Bladder microvascular endothelial cell (primary cell): ENCODE measurements at places on chromosomes 2 and 18. TPM values are rescaled to one million over a fixed set of nuclear protein-coding genes. Genes with fewer than 3 reads are reported as not detected.

The FNDC4 gene
- 11.6 and 14.6 TPM in 2 replicates for total RNA-seq

The IRS1 gene
- total RNA-seq, result 0.06 and 0.16 TPM in 2 replicates

The RNF103 gene
- 13.8 and 29.7 TPM in 2 replicates for total RNA-seq

The HNMT gene
- 2.3 and 4.4 TPM in 2 replicates for total RNA-seq

The AQP12B gene
- not detected in 2 replicates for total RNA-seq
